ENCODE measurements at places on chromosomes 6 and 20.

DNA sequence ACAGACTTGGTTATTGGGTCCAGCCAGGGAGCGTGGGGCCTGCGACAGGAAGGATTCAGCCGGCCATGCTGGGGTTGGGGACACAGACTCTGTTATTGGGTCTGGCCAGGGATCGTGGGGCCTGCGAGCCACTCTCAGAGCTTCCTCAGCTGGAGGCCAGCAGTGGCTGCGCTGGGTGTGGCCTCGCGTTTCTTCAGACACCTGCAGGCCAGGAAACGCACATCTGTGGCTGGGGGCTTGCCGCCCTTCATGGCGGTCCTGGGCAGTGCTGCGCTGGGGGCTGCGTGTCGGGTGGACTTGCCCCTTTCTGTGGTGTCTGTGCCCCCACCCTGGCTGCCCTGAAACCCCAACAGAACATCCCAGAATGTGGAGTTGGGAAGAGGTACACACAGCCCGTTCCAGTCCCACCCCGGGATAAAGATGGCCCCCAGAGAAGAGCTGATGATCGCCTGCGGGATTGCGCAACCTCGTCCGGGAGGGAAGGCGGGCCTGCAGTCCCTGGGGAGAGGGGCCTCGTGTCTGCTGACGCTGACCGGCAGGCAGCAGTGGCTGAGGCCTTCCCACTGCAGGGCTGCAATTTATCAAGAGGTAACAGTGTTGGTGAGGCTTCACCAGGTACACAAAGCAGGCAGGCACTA, 16.9 kb upstream of the MTG2 start:
- DNase-seq, result no peak

GRCh38 chr6:23980965-23981364, 145.1 kb upstream of the NRSN1 start:
- no peak for DNase-seq

- DNase-seq, result no peak
Observed at GRCh38 chr6:54768494-54768893, 78.1 kb upstream of the FAM83B start.

DNA sequence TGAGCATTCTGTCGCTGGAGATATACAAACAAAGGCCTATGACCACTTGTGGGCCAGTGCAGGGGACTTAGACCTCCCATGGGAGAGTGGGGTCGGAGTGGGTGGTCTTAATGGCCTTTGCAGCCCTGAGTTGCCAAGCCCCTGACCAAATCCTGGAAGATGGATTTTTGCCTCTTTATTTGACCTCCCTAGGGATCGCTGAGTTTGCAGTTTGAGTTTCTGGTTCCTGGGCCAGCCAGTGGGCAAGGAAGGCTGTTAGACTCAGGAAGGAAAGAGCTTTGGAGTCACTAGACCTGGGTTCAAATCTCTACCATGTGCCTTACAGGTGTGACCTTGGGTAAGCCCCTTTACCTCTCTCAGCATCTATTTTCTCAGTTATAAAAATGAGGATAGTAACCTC, 94.1 kb downstream of the CD40 start:
- no peak for DNase-seq

GRCh38 chr6:40630051-40630450, 42.9 kb upstream of the LRFN2 start:
- no peak for DNase-seq
